ENCODE measurements at places on chromosomes 2 and 18.

DNA sequence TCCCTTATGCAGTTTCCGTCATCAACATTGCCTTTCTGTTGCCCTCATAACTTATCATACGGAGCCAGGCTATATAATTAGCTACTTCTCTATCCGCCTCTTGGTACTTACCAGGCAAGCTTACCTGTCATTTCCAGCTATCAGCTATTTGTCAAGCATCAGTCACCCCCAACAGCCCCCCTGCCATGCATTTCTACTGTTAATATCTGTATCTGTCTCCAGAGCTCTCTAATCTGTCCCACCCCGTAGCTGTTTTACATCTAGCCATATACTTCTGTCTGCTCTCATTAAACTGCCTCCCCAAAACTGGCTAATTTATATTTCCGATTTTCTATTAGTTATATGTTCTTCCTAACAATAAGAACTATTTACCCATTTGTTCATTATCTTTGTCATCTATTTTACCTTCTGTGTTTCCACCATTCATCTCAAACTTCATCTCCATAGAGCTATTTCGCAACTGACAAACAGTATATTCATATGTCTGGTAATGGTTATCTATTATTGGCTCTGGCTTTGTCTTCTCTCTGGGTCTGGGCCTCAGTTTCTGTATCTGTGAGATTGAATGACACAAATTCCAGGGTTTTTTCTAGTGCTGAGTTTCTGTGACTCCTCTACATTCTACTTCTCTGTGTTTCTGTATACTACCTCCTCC is 9.6 kb downstream of the EMX1 start:
- DNase-seq, result no peak

GRCh38 chr2:204727368-204727767 is 182.1 kb downstream of the PARD3B start:
- no peak for DNase-seq

DNA sequence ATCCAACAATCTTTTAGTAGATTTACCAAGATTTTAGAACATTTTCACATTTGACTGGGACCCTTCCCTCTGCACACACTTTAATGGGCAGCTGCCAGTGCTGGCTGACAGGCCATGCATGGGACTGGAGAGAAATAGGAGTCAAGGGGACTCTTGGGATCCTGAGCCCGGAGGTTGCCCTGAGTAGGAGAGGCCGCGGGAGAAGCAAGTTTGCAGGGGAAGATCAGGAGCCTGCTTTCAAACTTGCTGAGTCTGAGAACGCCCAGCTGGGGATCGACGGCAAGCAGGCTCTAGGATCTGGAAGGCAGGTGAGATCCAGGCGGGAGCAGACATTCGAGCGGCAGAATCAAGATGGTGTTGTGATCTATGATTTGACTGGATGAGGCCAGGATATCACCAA is 186.1 kb downstream of the HDAC4 start:
- DNase-seq, result no peak

- no peak for DNase-seq
Measured at GRCh38 chr2:126482582-126483464, 173.1 kb upstream of the GYPC start.

- DNase-seq, result peak; percentile 65
Measured at GRCh38 chr18:76932026-76932819, 109.9 kb downstream of the ZNF236 start.

GRCh38 chr2:195470622-195471021 is 186.4 kb upstream of the SLC39A10 start:
- no peak for DNase-seq

GRCh38 chr2:139165601-139166000 is 385.4 kb upstream of the NXPH2 start:
- no peak for DNase-seq

DNA sequence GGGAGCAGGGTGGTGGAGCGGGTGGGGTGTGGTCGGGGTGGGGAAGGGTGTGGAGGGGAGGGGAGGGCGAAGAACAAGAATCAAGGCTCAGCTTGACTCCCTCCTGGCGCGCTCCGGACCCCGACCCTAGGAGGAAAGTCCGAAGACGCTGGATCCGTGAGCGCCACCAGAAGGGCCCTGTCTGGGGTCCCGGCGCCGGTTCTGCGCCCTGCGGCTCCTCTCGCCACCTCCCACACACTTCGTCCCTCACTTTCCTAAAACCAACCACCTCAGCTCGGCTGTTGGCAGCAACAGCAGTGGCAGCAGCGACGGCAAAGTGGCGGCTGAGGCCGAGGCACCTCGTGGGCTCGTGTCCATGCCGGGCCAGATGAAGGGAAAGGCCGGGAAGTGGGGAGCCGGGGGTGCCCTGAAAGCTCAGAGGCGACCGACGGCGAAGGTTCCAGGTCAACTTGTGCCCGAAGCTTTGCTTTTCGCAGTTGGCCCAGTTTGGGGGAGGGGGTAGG is 2.1 kb downstream of the KLHL14 start:
- no peak for DNase-seq

DNA sequence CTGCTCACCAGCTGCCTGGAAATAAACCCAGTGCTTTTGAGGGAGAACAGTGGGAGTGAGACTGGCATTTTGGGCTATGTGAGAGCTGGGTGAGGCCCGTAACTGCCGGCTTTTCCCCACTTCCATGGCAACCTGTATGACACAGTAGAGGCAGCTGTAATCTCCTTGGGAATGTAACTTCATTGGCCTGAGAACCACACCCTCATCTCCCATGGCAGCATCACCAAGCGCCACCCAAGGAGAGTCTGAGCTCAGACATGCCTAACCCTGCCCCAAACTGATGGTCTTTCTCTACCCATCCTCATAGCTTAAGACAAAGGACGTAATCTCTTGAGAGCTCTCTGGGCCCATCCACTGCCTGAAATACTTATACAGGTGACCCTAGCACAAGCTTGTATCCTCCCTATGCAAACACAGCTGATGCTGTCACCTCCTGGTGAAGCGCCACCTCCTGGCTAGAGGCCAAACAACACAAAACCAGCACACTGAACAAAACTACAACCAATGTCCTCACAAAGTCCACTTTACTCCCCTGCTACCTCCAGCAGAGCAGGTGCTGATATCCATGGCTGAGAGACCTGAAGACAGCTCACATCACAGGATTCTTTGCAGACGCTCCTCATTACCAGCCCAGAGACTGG is 763.4 kb upstream of the NRXN1 start:
- no peak for DNase-seq

DNA sequence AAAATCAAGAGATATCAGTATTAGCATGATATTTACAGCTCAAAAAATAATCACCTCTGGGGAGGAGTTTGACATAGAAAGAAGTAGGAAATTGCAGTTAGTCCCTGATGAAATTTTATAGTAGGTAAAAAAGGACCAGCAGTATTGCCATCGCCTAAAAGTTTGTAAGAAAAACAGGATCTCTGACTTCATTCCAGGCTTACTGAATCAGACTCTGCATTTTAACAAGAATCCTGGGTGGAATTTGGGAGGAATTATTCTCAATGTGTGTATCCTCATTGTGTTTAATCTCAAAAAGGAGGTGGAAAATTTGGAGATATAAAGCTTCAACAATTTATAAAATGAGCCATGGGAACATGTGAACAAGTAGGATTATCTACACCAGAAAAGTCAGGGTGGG is 31.2 kb upstream of the STAT1 start:
- no peak for DNase-seq

- no peak for DNase-seq
Measured at GRCh38 chr2:23654756-23655155, 269.8 kb downstream of the KLHL29 start.

- no peak for DNase-seq
Measured at GRCh38 chr18:70982292-70982691, 693.4 kb downstream of the SOCS6 start.

GRCh38 chr2:143398781-143399180 is 269.6 kb downstream of the ARHGAP15 start:
- no peak for DNase-seq

DNA sequence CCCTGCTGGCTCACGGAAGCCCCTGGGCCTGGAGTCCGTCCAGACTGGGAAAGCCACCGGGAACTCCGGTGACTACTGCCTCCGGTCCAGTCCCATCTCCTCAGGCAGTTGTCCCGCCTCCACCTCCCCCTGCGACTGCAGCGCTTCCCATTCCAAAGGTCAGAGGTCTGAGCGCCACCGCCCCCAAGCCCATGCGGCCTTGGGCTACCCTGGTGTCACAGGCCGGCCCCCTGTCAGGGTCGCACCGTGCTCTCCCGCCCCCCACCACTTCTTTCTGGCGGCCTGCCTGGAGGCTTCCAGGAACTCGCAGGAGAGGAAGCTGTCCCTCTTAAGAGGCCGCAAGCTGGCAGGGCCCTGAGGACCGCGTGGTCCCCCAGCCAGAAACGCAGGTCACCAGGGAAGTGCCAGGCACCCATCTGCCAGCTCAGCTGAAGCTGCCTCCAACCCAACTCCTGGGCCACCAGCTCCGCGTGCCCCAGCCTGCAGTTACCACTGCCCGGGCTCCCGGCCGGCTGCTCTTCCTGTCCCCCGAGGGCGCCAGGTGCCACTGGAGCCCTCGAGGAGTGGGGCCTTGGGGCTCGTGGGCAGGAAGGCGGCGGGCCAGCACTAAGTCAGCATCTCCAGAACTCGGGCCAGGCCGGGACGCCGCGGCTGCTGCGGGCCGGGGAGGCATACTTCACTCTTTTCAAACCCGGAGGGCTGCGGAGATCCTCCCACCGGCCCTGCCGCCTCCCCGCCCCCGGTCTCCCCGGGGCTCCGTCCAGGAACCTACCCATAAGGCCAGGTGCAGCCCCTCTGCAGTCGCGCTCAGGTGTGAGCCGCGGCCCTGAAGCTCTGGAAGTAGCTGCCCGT is 83.3 kb upstream of the POMC start:
- peak; percentile 82 for DNase-seq

DNA sequence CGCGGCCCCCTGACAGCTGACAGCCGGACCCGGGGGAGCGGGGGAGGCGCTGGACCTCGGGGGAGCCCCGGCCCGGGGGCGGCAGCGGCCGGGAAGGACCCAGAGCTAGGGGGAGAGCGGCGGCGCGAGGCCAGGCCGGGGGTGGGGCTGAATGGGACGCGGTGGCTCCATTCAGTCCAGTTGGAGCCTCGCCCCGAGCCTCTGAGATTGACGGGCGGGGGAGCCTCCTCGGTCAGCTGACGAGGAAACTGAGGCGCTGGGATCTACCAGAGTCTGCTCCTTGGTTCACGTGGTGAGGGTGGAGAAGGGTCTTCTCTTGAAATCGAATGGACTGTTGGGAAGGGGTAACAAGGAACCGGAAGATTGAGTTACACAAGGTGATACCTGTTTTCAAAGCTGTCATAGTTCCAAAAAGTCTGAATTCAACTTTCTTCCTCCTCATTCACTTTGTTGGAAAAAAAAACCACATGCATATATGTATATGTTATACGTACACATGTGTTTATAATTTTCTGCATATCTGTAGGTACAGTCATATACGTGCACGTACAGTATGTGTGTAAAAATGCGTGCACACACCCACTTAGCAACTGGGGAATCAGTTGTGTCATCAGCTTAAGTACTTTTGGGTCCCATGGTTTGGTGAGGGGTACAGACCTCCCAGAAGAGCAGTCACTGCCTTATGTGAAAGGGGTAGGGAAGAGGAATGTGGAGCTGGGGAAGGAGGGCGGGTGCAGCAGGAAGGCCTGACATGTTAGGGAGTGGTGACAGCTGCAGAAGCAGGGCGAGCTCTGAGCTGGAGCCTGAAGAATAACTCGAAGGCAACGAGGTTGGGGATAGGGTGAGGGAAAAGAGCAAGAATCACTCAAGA is 628 bp downstream of the PPP1R7 start:
- DNase-seq, result peak; percentile 26

GRCh38 chr2:100291152-100291970 is 30.9 kb downstream of the LONRF2 start:
- DNase-seq, result peak; percentile 54

DNA sequence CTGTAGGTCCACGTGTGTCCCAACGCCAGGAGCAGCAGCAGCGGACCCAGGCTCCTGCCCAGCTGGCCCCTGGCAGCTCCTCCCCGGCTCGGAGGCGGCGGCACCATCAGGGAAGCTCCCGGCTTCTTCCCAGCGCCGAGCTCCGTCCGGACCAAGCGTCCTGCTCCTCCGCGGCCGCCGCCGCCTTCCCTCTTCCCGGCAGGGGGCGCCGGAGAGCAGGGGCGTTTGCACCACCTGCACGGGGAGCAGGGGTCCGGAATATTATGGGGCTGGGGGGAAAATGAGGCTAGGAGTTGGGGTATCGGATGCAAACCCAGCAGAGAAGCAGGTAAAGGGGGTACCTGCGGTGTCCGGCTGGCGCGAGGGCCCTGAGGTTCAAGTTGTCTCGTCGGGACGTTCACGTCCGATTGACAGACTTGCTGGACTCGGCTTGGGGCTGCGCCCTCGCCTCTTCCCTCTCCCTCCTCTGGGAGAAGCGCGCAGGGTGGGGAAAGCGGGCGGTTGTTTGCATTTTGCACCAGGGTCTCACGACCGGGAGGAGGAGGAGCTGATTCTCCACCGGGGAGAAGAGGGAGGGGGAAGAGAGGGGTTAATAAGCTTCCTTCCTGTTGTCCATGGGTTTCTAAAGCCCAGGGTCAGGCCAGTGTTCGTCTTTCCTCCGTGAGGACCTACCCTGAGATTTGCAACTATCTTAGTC is at the start of gene CCBE1:
Gene CCBE1 (minus strand): TSS at position 188 of the 697 bp plus-strand sequence.
- no peak for DNase-seq

DNA sequence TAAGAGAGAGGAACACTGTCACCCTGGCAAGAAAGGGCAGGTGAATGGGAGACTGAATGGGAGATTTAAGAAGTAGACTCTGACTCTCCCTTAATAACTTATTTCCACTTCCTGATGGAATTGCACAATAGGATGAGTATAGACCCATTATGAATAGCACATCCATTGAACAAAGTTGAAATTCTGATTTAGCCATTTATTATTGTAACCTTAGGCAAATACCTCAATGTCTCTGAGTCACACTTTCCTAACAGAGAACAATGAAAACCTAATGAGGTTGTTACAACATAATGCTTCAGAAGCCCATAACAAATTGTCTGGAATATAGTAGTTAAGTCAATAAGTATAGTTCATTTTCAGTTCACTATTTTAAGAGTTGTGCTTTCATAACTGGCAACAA is 78.9 kb downstream of the NRXN1 start:
- no peak for DNase-seq

DNA sequence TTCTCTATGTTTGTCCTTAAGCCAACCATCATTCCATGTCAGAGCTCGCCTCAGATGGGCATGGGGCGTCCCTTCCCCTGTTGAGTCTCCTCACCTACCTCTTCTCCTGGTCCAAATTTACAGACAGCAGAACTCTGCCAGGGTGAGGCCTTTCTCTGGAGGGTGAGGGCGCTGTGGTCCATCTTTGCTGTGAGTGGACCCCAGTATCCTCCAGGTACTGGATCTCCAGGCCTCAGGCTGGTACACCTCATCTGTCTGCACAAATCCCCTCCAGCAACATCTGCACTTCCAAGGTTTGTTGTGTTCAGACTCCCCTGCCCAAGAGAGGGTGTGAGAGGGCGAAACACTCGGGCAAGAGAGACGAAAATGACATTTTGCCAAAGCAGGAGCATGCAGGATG is 63.9 kb upstream of the EDAR start:
- DNase-seq, result no peak
